Cortex of kidney (tissue), 1 donor: ENCODE measurements at places on chromosomes 1 and 21.

DNA sequence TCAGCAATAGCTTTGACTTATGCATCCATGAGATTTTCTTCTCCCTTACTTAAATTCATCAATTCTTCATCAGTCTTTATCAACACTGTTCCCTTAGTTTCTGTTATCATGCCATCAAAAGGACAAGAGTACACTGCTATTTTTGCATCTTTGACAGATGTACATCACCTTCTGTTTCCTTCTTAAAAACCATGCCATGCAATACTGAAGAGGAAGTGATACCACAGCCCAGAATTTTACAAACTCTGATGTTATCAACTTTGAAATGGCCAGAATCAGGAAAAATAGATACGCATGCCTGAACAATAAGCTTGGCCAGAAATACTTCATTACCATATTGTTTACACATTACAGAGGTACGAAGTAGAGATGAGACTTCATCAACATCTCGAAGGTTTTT lies 21.1 kb downstream of the FMO5 start:
- no peak for DNase-seq

GRCh38 chr1:21707086-21707840 lies 38.1 kb upstream of the RAP1GAP start:
- no peak for DNase-seq

GRCh38 chr1:165877411-165877810 lies 50.0 kb downstream of the UCK2 start:
- no peak for DNase-seq

DNA sequence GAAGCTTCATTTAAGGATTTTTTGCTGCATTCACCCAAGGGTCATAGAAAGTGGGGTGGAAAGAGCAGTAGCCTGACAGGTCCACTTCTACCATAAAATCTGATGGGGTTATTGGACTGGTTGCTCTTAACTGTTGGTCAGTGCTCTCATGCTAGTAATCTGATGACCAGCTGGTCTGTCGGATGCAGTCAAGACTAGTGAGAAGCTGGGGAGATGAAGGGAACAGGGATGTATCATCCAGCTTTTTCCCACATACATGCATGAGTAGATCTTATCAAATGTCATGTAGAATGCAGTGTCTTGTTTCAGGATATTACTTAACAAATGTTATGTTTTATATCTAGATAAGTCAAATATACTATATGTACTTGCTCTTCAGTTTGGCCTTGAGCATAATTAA lies 11.1 kb downstream of the ATP1B1 start:
- DNase-seq = no peak

GRCh38 chr1:22584001-22584562 lies 20.8 kb downstream of the EPHA8 start:
- DNase-seq = no peak

- DNase-seq = no peak
These were observed 311.9 kb upstream of the PLD5 start for GRCh38 chr1:242836423-242836822.

- no peak for DNase-seq
These were observed 12.8 kb upstream of the LRRC52 start for GRCh38 chr1:165531021-165531420.

- DNase-seq = no peak
These were observed 582 bp downstream of the ORC1 start for GRCh38 chr1:52403566-52404115.

DNA sequence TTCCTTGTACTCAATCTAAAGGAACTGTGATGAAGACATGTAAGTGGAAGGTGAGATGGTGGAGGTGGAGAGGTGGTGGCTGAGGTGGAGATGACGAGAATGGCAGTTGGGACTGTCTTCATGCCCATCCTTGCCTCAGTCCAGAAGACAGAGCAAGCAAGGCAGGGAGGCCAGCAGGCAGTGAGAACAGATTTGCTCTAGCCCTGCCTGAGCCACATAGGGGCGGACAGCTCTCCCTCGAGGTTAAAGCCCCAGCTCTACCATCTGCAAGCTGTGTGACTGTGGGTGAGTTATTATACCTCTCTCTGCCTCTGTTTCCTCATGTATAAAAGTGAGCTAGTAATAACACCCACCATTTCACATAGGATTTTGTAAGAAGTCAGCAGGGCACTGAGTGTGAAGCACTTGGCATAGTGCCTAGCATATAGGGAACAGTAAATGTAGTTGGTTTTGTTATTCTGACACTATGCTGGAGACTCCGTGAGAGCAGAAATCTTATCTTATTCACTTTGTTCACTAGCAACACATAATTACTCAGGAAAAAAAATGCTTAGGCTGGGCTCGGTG lies 4.8 kb upstream of the FAM110D start:
- DNase-seq = no peak

DNA sequence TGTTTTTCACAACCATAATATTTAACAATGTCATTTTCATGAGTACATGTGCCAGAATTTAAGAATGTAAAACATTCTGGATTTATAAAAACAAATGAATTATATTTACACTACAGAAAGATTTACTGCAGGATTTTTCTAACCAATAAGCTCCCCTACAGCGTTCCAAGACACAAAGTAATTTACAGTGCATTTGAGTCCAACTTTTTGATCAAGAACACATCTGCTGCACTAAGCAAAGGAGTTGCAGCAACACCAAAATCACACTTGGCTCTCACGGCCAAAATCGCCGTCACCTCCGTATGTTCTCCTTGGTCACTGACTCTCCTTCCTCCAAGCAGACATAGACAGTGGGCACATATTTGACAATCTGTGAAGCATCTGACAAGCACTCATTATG lies 7.7 kb downstream of the VPS26C start:
- no peak for DNase-seq

DNA sequence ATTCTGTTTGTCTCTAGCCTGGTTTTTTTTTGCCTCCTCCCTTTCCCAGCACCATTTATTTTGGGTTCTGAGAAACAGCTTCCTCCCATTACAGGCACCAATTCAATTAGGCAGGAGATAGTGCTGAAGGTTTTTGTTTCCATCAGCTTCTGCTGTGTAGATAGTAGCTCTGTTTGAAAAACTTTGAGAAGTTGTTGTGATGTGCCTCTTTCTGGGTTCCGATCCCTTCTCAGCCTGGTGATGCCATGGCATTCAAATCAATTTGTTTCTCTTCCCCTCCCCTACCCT lies 109.0 kb downstream of the NFIA start:
- DNase-seq = no peak

- DNase-seq = no peak
These were observed 181.3 kb downstream of the ZNF281 start for GRCh38 chr1:200228486-200228885.

DNA sequence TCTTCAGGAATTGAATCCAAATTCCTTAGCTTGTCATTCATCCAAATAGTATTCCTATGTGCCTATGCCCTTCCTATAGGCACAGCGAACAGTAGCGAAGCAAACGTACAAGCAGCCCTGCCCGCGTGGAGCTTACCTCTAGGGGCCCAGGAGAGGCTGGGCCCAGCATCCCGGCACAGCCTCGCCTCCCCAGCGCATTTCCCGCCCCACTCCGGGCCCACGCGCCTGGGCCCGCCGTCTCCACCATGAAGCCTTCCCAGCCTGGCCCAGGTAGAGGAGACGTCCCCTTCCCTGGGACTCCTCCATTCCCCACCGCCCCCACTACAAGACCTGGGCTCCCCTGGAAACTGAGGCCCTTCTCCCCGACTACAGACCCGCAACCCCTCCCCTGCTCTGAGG lies 245 bp upstream of the TMEM269 start:
- DNase-seq = no peak

- no peak for DNase-seq
These were observed 765 bp upstream of the S100A4 start for GRCh38 chr1:153546371-153546770.

GRCh38 chr1:31703431-31704270 lies at the start of gene COL16A1:
COL16A1 (minus strand) TSS chr1:31704017; CDS start chr1:31702193, 1,824 bp downstream.
- no peak for DNase-seq

- no peak for DNase-seq
These were observed 55.7 kb downstream of the CAPZB start for GRCh38 chr1:19429611-19430010.

DNA sequence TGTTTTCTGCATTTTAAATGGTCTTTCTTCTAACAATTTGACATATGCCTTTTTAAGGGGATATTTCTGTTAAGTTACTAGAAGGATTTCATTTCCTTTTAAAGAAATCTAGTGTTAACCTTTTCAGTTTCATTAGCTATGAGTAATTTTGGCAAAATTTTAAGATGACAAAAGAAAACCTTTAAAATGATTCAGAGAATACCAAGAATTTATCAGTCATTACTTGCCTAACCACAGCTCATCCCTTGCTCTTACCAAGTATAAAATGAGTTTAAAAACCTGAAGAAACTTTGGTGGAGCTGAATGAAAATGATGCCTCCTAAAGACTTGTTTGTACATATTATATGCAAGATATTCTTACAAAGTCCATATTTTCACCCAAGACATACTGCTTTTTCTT lies 101.7 kb downstream of the NEK7 start:
- no peak for DNase-seq

- DNase-seq = no peak
These were observed 63.7 kb upstream of the IGSF5 start for GRCh38 chr21:39681257-39681656.

DNA sequence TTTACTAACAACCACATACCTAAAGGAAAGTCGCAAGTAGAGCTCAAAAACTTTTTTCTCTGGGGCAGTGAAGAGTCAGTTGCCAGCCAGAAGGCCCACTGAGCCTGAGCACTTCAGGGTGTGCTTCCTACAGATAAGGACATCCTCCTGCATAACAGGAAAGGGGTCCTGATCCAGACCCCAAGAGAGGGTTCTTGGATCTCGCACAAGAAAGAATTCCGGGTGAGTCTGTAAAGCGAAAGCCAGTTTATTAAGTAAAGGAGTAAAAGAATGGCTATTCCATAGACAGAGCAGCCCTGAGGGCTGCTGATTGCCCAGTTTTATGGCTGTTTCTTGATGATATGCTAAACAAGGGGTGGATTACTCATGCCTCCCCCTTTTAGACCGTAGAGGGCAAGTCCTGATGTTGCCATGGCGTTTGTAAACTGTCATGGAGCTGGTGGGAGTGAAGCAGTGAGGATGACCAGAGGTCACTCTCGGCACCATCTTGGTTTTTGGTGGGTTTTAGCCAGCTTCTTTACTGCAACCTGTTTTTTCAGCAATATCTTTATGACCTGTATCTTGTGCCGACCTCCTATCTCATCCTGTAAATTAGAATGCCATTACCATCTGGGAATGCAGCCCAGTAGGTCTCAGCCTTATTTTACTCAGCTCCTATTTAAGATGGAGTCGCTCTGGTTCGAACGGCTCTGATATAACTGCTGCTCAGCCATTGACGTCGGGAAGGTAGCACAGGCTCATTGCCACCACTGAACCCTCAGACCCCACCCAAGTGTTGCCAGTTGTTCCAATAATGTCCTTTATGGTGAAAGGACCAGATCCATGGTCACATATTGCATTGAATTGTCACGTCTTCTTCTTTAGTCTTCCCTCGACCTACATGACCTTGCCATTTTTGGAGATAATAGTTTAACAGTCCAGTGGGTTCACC lies 96.6 kb upstream of the ERRFI1 start:
- DNase-seq = no peak

DNA sequence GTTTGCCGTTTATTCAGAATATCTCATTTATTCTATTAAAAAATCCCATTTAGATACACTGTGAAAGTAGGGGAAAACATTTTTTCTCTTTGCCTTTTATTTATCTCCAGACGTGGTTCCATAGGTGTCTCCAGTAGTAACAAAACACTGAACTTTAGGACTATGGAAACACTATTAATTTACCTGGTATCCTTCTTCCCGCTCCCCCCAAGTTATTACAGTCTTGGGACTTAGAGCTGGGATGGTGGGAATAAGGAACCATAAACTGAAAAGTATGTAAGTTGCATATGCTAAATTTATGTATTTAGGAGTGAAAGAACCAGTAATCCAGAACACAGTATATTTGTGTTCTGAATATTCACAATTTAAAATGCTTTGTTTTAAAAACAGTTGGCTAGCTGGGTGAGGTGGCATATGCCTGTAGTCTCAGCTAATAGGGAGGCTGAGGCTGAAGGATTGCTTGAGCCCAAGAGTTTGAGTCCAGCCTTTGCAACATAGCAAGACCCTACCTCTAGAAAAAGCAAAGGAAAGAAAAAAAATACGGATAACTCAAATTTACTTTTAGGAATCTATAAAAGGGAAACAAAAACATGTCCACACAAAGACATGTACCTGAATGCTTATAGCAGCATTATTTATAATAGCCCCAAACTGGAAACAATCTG lies 3.1 kb downstream of the DNAJB4 start:
- DNase-seq = no peak

- no peak for DNase-seq
These were observed 474.7 kb downstream of the CAMTA1 start for GRCh38 chr1:7259955-7260354.

- DNase-seq = no peak
These were observed 48.5 kb downstream of the EVI5 start for GRCh38 chr1:92736395-92736794.

GRCh38 chr1:31977385-31978131 lies 36.1 kb upstream of the KHDRBS1 start:
- no peak for DNase-seq

DNA sequence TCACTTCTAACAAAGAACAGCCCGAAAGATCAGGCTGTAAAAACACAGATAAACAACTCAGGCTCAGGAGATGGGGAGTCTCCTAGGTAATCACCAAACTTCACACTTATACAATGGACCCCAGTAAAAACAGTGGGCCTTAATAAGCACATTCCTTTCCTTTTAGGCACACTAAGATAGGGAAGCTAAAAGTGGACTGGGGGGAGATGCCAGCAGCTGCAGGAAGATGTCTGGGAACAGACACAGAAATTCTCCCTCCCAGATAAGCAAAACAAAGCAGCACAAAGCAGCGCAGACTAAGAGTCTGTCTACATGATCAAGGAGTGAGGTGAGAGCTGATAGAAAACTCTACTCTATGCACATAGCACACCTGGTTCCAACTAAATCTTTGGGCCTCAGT lies 29.0 kb upstream of the CTBS start:
- no peak for DNase-seq

GRCh38 chr21:24225431-24225830 lies 1381.8 kb downstream of the MRPL39 start:
- no peak for DNase-seq

- no peak for DNase-seq
These were observed 5.0 kb upstream of the ADGRB2 start for GRCh38 chr1:31768939-31769704.

DNA sequence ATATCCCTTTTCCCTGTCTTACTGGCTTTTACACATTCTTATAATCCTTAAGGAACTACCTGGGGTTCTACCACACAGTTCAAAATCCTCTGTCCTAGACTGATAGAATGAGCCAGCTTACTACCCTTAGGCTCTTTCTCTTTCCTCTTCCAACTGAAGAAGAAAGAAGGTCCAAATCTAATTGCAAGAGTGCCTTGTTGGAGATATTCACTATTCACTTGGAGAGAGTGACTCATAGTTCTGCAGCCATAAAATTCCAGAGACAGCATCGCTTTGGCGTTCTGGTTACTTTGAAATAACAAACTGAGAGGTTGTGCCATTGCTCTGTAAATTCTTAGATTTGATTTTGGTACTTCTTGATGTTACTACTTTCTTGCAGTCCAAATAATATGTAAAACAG lies 4.2 kb downstream of the CADM3 start:
- DNase-seq = no peak

- no peak for DNase-seq
These were observed 11.8 kb upstream of the PGD start for GRCh38 chr1:10386761-10387676.

- DNase-seq = no peak
These were observed 211.6 kb upstream of the NR5A2 start for GRCh38 chr1:199815947-199816346.

GRCh38 chr21:30116479-30116878 lies 50.1 kb downstream of the CLDN17 start:
- DNase-seq = no peak
